Activated T-helper 1 cell treated with anti-CD3 and anti-CD28 coated beads, Interleukin-2, amount 50 U/mL, for 16 hours (primary cell): ENCODE measurements at places on chromosomes 3 and 15.

DNA sequence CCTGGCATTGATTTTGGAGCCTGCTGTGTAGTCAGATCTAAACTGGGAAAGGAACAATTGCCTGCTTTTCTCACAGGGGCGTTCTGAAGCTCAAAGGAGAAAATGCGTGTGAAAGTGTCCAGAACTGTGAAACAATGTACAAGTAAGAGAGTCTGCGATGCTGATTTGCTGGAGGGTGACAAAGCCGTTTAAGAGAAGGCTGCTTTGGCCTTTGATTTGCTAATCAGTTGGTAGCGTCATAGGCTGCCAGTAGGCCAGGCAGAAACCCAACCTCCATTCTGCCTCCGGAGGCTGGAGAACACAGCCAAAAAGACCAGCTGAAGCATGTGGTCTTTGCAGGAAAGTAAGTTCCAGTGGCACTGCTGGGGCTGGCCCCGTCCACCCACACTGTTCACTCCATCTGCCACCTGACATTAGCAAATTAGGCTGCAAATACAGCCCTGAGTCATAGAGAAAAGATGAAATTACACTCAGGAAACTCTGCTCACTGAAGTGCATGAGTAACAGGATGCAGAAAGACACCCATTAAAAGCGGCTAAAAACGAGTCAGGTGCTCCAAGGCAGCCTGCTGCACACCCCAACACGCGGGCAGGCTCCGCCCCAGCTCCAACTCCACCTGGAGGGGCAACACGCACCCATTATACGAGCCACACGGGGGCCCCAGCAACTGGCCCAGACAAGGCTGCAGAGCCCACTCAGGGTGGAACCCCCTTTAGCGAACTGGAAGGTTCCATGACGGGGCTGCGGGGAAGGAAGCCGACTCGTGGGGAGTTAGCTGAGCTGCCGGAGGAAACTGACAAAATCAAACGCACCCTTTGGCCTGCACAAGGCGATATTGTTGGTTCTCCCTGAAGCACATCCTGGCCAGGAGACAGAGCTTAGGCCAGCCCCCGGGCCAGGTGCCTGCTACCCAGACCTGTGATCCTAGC is 31.6 kb downstream of the ZDHHC19 start:
- peak; percentile 64 for DNase-seq

GRCh38 chr3:50655009-50655830 is 19.5 kb upstream of the DOCK3 start:
- DNase-seq = no peak

GRCh38 chr3:8840556-8840955 is 71.1 kb upstream of the OXTR start:
- no peak for DNase-seq

GRCh38 chr3:42546691-42547213 is 35.0 kb downstream of the SEC22C start:
- DNase-seq = no peak

GRCh38 chr3:168034152-168034928 is 61.4 kb downstream of the GOLIM4 start:
- no peak for DNase-seq

GRCh38 chr3:13796701-13797460 is 83.0 kb downstream of the WNT7A start:
- no peak for DNase-seq

DNA sequence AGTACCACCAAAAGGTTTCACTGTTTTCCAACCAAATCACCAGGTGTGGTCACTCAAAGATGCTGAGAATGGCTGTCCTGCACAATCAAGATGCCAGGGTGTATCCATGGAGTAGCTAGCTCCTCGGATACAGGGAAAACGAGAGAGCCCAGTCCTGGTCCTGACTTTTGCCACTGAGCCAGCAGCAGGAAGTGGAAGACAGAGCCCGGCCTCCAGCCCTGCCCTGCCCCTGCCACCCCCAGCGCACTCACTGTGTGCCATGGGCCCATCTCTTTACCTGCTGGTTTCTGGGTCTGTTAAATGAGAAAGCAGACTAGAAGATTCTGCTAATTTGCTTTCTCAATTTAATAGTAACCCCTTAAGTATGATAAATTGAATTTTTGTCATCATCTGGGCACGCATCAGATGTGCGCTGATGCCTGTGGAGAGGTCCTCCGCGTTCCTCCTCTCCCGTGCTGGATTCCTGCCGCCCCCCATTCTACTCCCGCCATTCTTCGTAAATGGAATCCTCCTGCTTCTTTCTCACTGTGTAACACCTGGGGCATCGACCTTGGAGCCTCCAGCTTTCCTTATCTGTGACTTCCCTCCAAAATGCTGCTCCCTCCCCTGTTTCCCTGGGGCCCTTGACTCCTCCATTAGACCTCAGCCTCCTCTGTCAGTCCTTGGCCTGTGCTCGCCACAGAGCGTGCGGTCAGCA is 18.0 kb downstream of the TNFAIP8L3 start:
- no peak for DNase-seq

DNA sequence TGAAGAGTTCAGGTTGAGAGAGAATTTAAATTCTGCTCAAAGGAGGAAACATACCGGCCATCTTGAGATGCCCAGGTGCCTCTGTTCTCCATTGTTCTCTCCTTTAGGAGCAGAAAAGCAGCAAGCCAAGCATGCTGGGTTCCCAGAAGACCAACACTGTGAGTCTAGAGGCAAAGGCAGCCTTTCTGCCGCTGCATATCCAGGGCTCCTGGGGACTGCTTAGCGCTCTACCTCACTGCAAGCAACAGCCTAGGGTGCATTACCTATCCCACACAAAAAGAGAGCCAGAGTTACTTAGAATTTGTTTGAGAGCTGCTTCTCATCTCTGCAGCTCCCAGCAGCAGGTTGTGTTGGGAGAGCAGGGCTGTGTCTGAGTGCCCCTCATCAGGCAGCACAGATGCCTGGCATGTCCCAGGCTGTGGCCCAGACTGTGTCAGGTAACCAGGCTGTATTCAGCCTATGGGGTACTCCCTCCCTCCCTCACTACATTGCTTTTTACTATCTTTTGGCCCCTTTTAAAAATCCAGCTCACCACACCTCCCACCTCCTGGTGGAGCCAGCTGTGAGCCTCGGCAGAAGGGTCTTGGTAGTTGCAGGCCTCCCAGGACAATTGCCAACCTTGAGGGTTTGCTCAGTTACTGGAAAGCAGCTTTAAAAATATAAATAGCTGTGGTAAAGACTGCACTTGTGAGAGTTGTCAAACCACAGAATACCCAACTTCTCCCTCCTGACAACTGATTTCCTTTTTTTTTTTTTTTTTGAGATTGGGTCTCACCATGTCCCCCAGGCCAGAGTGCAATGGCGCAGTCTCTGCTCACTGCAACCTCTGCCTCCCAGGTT is 30.2 kb downstream of the BCL2L10 start:
- DNase-seq = no peak

DNA sequence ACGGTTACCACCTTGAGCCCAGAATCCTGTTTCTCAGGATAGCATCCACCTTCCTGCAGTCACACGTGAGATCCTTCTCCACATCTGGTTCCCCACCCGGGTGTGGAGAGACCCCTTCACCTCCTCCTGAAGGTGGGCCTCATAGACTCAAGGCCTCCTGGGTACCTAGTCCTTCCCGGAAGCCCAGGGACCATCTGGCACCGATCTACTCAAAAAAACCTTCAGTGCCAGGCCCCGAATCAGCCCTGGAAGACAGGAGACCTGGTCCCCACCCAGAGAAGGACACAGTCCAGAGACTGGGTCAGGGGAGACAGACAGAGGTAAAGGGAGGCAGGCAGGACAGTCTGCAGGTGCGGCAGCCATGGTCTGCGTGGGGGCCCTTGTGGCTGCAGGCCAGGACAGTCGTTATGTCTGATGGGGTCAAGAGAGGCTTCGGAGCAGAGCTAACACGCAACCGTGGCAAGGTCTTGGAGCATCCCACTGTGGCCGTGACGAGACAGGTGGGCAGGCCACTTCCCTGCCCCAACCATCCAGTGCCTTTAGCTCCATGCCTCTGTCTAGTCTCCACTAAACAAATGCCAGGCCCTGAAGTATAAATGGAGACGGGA is 112.2 kb upstream of the ABHD17C start:
- DNase-seq = no peak

GRCh38 chr15:42364529-42364928 is 5.2 kb downstream of the CAPN3 start:
- no peak for DNase-seq

GRCh38 chr3:52783211-52783555 is 5.8 kb downstream of the ITIH1 start:
- DNase-seq = no peak

GRCh38 chr15:69758291-69758771 is 305.7 kb downstream of the RPLP1 start:
- no peak for DNase-seq

- no peak for DNase-seq
Measured at GRCh38 chr3:157086060-157086750, 73.7 kb downstream of the CCNL1 start.

- DNase-seq = no peak
Measured at GRCh38 chr3:66572090-66572675, 71.4 kb upstream of the LRIG1 start.

GRCh38 chr3:46187876-46188275 is 20.2 kb downstream of the CCR1 start:
- no peak for DNase-seq

GRCh38 chr3:194396859-194397756 is 2.0 kb downstream of the GP5 start:
- no peak for DNase-seq

GRCh38 chr3:100089812-100090668 is 24.3 kb downstream of the FILIP1L start:
- DNase-seq = no peak

- no peak for DNase-seq
Measured at GRCh38 chr15:41647262-41647661, 12.9 kb upstream of the MGA start.

GRCh38 chr3:77530870-77531269 is 491.0 kb downstream of the ROBO2 start:
- DNase-seq = no peak

DNA sequence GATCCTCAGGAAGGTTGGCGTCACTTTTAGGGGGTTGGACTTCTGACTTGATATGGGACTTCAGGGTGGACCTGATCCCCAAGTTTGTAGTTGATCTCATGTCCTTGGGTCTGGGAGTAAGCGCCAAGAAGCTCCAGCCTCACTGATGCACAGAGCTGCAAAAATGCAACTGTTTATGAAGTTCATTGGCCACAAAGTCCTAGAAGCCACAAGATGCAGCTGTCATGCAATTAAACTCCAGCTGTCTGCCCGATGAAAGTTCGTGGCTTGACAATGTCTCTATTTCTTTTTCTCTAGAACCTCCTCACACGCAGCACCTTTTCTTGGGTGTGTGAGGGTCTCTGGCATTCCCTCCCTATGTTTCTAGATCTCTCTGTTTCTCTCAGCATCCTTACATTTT is 9.2 kb upstream of the ACAN start:
- no peak for DNase-seq

- no peak for DNase-seq
Measured at GRCh38 chr3:58497097-58497496, 5.2 kb downstream of the KCTD6 start.

DNA sequence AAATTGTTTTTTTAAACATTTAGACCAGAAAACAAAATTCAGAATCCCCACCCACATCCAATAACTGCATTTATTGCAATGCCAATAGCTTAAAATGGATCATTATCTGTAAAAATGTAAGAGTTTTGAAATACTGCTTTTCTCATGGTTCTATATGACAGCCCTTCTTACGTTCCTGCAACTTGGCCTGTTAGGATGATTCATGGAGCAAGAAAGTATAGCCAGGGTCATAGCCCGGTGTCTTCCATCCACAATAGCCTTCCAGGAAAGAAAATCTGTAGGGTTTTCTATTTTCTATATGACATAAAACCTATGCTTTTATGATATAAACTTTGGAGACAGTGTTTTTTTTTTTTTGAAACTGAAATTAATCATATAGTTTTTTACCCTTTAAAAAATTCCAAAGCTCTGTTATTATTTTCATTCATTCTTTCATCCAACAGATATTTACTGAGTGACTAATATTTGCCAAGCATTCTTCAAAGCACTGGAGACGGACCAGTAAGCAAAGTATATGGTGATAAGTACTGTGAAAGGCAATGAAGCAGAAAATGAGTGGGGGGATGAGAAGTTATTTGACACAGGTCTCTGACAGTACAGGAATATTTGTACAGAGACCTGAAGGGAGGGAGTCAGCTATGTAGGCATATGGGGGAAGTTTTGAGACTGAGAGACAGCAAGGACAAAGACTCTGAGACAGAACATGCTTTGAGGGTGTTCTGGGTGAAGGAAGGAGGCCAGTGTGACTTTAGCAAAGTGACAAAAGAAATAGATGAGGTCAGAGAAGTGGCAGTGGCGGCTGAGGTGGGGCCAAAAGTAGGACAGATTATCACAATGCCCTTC is 29.0 kb upstream of the SLC2A2 start:
- no peak for DNase-seq

DNA sequence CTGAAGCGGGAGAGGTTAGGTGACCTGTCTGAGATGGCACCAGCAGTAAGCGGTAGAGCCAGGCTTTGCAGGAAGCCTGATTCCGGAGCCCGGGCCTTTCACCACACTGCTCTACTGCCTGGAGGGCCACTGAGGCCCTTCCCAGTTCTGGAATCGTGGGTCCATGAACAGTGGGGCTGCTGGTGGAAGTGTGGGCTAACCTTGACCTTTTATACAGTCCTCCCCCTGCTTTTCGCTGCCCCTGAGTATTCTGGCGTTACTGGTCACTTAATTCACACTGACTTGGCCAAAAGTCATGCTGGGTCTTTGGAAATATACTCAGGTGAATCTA is 2.6 kb upstream of the ABTB1 start:
- no peak for DNase-seq

DNA sequence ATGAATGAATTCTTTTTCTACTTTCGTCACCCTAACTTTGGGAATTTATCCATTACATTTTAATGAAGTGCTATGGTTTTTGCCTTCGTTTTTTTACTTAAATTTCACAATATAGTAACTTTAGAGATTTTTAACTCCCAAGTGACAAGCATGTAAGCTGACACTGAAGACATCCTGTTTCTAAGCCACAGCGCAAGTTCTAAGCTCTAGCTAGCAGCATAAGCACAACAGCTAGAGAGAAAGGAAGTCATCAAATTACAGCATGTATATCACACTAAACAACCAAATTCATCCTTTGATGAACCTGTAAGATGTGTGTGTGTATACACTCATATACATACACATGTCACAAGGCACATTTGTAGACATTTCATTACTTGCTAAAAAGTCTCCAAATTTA is 119.3 kb downstream of the P3H2 start:
- DNase-seq = no peak

DNA sequence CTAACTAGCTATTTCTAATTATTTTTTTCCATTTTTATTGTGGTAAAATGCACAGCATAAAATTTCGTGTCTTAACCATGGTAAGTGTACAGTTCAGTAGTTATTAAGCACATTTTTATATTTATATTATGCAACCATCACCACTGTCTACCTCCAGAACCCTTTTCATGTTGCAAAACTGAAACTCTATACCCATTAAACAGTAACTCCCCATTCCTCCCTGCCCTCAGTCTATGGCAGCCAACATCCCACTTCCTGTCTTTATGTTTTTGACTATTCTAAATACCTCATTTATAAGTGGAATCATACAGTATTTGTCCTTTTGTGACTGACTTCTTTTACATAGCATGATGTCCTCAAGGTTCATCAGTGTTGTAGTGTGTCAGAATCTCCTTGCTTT is 25.5 kb downstream of the SLC35A5 start:
- no peak for DNase-seq

- no peak for DNase-seq
Measured at GRCh38 chr15:89007989-89008388, 80.3 kb upstream of the ABHD2 start.

GRCh38 chr3:187767266-187768012 is 22.2 kb upstream of the BCL6 start:
- DNase-seq = no peak
